ENCODE measurements at places on chromosomes 16 and 17.

DNA sequence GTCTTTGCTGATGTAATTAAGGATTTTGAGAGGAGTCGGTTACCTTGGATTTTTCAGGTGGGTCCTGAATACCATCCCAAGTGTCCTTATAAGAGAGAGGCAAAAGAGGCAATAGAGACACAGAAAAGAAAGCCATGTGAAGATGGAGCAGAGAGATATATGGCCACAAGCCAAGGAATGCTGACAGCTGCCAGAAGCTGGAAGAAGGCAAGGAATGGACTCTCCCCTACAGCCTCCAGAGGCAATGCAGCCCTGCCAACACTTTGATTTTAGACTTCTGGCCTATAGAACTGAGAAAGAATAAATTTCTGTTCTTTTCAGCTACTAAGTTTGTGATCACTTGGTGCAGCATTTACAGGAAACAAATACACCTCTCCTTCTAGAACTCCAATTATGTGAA, 8.2 kb upstream of the RNFT1 start:
- DNase-seq = no peak

GRCh38 chr17:46197530-46197929, 4.3 kb upstream of the KANSL1 start:
- DNase-seq = no peak

DNA sequence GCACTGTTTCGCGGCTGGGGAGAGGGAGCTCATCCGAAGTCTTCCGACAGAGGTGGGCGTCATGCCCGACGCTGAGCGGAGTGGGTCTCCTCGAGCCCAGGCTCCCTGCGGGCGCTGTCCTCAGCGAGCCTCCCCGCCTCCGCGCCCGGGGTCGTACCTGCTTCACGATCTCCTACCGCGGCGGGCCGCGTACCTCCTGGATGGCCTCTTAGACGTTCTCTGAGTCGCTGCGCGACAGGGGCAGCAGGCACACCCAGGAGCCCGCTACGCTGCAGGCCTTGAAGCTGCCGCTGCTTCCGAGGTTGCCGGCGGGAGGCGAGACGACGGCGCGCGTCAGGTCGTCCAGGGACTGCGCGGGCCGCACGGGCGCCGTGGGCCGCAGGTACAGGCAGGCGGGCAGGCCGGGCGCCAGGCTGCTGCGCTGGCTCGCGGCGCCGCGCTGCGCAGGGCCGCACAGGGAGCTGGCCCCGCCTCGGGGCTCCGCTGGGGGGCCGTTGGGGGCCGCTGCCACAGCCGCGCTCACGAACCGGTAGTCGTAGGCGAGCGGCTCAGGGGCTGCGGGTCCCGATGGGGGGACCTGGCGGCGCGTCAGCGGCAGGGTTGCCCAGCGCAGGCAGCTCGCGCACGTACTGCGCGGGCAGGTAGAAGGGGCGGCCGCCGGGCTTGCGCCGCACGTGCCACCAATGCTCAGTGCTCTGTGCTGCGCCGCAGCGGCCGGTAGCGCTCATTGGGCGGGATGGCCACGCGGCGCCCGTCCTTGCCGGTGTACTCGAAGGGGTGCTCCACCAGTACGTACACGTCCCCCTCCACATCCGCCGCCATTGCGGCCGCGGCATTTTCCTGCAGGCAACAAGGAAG, 116.4 kb upstream of the SMURF2 start:
- DNase-seq = no peak

- DNase-seq = no peak
Measured at GRCh38 chr17:30433514-30433913, 43.7 kb upstream of the GOSR1 start.

All from esophagus squamous epithelium (tissue), 5 donors.